ENCODE measurements at places on chromosomes 3 and 15.

DNA sequence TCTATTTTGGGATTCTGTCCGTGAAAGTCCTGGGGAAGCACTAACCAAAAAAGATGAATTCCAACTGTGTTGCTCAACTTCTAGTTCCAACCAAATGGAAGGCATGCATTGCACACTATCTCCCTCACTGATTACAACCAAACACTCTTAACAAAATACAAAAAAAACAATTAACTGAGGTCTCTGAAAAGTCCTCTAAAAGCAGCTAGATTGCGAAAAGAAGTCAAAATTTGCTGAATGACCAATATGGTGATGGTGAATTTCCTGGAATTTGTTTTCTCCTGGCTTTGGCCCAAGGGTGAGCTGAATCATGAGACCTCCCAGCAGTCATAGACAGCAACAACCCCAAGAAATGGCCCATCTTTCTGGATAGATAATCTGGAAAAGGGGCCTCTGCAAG, 28.3 kb downstream of the CYP19A1 start:
- no peak for DNase-seq

DNA sequence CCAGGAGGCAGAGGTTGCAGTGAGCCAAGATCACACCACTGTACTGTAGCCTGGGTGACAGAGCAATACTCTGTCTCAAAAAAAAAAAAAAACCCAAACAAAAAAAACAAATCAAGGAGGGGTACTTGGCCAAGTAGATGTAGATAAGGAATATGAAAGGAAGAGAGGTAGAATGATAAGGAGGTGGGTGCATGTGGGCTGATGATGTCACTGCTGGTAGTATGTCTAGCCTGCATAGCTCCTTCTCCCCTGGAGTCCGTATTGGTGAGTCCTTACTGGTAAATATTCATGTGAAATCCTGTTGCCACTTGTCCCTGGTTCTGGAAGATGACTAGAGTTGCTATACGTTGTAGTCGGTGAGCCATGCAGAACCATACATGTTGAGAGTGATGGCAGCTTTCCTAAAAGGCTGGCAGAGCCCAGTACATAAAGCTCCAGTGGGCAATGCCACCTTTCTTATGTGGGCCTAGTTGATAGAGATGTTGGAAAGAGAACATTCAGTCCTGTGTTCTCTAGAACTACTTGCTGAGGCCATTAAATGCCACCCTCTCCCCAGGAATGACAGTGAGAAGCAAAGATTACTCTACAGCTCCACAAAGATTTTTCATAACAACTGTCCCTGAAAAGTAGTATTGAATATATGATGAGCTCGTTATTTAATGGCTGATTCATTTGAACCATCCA, 11.0 kb downstream of the KAT2B start:
- peak; percentile 88 for DNase-seq

DNA sequence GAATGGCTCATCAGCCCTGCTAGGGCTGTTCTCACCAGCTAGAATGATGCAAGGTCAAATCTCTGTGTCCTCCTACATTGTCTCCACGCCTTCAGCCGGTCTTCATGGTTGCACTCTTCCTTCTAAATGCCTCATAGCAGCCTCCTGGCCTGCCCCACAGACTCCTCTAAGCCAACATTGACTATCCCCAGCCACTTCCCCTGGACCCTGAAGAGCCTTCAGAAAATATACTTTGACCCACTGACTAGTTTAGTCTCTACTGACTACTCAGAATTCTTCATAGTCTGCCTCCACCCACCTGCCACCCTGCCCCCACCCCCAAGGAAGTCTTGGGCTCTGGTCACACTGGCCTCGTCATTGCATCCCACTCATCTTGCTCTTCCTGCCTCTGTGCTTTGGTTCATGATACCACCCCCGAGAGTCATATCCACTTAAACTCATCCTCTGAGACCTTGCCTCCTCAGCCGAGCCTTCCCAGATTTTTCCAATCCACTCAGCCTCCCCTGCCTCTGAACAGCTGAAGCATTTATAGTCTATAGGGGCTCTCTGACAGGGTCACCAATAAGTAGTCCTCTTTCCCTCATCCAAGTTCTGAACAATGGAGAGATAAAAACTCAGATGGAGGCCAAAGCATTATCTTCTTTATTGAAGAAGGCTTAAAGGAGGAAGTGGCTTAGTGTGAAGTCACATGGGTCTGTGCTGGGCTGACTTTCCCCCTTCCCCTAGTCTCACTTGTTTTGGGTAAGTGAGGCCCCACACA, 9.5 kb upstream of the DOCK3 start:
- DNase-seq, result no peak

DNA sequence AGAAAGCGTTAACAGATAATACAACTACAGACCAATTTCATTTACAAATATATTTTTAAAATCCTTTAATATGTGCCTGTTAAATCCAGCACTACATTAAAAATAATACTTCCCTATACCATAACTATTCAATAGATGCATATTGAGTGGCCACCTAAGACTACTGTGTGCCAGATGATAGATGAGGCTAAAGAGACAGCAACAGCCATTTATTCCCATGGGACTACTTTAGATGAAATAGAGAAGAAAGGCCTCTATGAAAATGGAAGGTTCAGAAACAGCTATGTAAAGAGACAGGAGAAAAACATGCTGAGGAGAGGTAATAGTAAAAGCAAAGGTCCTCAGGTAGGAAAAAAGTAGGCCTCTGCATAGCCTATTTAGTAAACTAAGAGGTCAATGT, 358.1 kb downstream of the ULK4 start:
- no peak for DNase-seq

GRCh38 chr3:185555101-185555501, 2.7 kb upstream of the LIPH start:
- no peak for DNase-seq

GRCh38 chr15:87362531-87362930, 894.0 kb downstream of the NTRK3 start:
- peak; percentile 57 for DNase-seq

DNA sequence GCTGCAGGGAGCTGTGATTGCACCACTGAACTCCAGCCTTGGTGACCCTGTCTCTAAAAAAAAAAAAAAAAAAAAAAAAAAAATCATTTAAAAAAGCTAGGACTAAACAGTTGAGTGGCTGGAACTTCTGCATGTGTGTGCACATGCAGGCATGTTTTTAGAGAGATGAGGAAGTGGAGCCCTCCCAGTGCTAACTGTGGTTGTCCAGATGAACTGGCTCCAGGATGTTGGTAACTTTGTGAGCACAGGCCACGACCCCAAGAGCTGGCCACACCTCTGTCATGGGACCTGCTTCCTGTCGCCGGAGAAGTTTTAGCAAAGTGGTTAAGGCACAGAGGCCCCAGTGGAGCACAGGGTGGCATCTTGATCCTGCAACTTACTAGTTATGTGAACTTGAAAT, 27.0 kb downstream of the CHCHD6 start:
- no peak for DNase-seq

DNA sequence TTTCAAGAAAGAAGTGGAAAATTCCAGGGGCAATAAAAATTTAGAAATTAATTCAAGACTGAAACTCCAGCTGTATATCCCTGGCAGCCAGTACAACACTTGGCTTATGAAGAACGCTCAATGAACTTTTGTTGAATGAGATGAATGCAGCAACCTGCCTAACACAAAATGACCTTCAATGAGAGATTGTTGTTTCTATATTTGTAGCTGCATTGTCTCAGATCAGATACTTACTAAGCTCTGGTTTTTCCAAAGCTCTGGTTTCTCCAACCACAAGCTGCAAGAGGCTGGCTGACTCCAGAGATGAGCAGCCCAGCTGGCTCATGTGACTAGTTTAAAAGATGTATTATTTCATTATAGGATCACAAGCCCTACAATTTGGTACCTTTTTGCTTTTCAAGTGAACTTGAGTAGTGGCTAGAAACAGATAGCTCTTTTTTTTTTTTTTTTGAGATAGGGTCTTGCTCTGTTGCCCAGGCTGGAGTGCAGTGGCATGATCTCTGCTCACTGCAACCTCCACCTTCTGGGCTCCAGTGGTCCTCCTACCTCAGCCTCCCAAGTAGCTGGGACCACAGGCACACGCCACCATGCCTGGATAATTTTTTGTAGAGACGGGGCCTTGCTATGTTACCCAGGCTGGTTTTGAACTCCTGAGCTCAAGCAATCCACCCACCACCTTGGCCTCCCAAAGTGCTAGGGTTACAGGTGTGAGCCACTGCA, 57.4 kb downstream of the UMPS start:
- no peak for DNase-seq

- peak; percentile 37 for DNase-seq
Measured at GRCh38 chr15:96102631-96103030, 227.9 kb upstream of the NR2F2 start.

DNA sequence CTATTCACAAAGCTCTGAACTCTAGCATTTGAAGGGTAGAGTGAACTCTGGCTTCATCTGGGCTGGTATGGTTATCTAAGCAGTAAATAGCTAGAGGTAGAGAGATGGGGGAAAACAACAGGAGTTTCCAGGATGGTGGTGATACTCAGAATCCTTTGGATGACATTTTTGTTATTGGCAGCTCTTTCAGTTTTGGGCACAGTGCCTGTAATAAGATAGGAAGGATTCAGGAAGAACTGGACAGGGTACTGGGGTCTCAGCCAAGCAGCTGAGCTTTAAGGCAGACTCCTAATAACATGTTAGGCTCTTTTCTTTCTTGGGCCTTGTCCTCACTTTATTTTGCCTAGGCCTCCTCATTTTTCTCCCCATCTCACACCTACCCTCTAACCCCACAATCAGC, 338.5 kb downstream of the CADM2 start:
- DNase-seq, result no peak

DNA sequence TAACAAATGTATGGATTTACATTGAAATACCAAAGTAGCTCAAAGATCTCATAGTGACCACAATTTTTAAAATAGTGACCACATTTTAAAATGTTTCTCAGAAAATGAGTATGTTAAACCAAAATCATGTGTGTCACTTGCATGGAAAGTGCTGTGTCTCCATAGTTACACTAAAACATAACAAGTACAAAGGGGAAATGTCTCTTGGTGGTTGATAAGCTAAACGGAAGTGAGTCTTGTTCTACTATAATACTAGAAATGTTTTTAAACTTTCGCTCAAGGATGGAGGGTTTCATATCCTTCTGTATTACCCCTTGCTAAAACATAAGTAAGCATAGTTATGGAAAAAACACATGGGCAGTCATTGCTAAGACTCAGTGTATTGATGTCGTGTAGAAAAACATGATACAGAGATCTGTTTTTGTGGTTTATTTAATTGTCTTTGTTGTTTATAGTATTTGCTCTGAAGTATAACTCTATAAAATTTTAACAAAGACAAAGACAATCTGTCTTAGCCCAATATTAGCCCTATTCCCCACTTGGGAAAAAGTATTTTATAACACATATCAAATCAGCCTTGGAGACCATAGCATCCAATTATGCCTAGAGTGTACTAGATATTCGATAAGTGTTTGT, 27.0 kb upstream of the DENND4A start:
- no peak for DNase-seq

DNA sequence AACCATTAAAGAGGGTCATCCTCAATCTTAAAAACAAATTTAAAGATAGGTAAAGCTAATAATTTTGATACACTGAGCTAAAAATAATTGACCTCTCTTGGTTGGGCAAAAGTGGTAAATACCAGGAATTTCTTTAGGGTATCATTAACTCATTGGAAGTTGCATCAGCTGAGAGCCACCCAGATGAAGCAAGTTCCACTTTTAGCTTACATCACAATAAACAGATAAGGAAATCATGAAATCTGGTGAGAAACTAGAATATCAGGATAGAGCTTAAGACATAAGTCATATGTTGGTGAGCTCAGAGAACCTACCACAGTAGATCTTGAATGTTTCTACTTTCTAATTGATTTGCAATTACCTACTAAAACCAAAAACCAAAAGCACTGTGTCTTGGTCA, 97.4 kb upstream of the SLC2A2 start:
- no peak for DNase-seq

- no peak for DNase-seq
Measured at GRCh38 chr3:58183891-58184290, 26.9 kb downstream of the DNASE1L3 start.

GRCh38 chr3:104438706-104439105, 928.0 kb upstream of the ALCAM start:
- no peak for DNase-seq

- DNase-seq, result no peak
Measured at GRCh38 chr15:40247406-40247971, 8.6 kb downstream of the PAK6 start.

- no peak for DNase-seq
Measured at GRCh38 chr15:39663704-39664250, 82.9 kb downstream of the THBS1 start.

DNA sequence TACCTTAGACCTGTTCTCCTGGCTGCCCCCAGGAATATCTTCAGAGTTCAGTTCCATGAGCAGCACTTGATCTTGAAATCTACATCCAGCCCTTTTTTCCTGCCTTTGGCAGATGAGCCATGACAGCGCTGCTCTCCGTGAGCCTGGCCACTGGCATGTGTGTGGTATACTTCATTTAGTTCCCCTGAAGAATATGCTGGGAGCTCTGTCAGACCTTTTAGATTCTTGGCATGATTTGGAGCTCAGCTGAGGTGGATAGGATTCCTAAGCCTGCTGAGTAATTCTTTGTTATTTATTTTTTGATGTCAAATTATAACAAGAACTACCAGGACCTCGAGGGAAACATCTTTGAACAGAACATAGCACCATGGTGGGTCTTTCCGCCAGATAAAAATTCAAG, 121.7 kb downstream of the EDEM1 start:
- no peak for DNase-seq

DNA sequence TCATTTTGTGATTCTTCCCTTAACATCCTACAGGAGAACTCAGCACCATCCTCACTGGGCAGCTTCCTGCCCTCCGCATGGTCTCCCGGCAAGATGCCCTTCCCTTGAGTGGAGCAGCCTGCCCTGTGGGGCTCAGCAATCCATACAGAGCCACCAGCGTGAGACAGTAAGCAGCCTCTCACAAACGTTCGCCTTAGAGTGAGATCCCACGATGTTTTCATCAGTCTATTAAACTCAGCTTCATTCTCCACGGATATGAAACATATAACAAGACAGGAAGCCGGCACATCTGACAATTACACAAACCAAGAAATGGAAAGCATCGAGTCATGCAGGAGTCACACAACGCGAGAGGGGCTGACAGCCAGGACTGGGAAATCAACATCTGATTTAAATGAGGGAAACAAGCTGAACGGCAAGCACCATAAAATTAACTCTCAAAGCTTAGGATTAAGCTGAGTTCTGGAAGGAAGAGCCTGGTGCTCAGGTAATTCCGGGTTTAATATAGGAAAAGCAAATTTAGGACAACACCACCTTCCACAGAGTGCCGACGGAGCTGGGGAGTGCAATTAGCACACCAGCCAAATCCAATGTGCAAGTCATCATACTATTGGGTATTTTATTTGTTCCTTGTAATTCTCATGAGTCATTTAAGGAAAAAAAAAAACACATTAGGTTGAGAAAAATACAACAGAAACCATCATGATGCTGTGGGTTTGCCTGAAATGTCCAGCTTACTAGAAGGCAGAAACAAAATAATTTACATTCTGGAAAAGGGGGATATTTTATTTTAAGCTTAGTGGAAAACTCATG, 272.0 kb downstream of the OCA2 start:
- peak; percentile 52 for DNase-seq

All from epithelial cell of esophagus (primary cell).